ENCODE measurements at places on chromosomes 4 and X. TPM values are rescaled to one million over a fixed set of nuclear protein-coding genes. Genes with fewer than 3 reads are reported as not detected.

TREX2 gene
- total RNA-seq = 1.9 TPM

MAGIX gene
- 0.48 TPM for total RNA-seq

HAND2 gene
- total RNA-seq = not detected

ZIC3 gene
- not detected for total RNA-seq

- no peak for DNase-seq
These were observed 144.4 kb upstream of the GALNT7 start for GRCh38 chr4:173024203-173024602.

ARHGAP24 gene
- 79.4 TPM for total RNA-seq

F11 gene
- not detected for total RNA-seq

DNA sequence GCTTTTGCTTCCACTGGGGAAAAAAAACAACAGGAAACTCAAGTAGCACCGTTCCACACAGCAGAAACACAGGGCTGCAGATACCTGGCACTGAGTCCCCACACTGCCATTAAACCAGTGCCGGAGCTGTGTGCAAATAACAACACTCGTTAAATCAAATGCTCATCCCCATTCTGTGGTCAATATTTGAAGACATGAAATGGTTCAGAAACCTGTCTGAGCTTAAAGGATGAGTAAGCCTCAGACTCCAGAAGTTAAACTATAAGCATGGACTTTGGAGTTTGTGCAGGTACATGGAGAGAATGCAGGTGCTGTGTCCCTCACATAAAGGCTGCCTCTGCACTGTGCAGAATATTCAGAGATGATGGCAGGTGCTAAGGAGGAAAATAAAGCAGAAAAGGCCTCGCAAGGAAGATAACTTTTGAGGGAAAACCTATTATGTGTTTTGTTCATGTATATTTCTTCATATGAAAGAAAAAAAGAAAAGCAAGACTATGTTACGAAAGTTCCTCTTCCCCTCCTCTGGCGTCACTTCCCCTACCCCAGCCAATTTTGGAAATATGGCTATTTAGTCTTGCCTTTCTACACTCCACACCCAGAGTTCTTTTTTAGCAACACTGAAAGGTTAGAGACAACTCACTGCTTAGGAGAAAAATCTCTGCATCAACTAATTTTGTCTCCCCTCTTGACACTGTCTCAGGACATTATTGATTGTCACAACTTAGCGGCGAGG, 4.6 kb downstream of the MPP1 start:
- DNase-seq = peak; percentile 21

Data from endothelial cell of umbilical vein (primary cell).